ENCODE measurements at places on chromosomes 3 and 15. TPM values are rescaled to one million over a fixed set of nuclear protein-coding genes. Genes with fewer than 3 reads are reported as not detected.

The GOLGA6D gene
- total RNA-seq: not detected

The DNAH12 gene
- total RNA-seq: not detected

The UBA7 gene
- total RNA-seq: 35.7 TPM

The CP gene
- total RNA-seq: 0.51 TPM

The TRAIP gene
- total RNA-seq: 4.5 TPM

The C15orf62 gene
- total RNA-seq: not detected

The KBTBD13 gene
- not detected for total RNA-seq

The TUSC7 gene
- not detected for total RNA-seq

The IL17RE gene
- 5.5 TPM for total RNA-seq

The ATP13A4 gene
- not detected for total RNA-seq

The GOLGA8T gene
- total RNA-seq: not detected

The PATL2 gene
- not detected for total RNA-seq

The STRC gene
- total RNA-seq: under 0.01 TPM

The A4GNT gene
- total RNA-seq: not detected

The FOXP1 gene
- total RNA-seq: 52.5 TPM

The CADM2 gene
- not detected for total RNA-seq

The MEGF11 gene
- not detected for total RNA-seq

The MAP1A gene
- 61.9 TPM for total RNA-seq

GRCh38 chr15:68375191-68375631, 56.8 kb downstream of the ITGA11 start:
- no peak for DNase-seq

DNA sequence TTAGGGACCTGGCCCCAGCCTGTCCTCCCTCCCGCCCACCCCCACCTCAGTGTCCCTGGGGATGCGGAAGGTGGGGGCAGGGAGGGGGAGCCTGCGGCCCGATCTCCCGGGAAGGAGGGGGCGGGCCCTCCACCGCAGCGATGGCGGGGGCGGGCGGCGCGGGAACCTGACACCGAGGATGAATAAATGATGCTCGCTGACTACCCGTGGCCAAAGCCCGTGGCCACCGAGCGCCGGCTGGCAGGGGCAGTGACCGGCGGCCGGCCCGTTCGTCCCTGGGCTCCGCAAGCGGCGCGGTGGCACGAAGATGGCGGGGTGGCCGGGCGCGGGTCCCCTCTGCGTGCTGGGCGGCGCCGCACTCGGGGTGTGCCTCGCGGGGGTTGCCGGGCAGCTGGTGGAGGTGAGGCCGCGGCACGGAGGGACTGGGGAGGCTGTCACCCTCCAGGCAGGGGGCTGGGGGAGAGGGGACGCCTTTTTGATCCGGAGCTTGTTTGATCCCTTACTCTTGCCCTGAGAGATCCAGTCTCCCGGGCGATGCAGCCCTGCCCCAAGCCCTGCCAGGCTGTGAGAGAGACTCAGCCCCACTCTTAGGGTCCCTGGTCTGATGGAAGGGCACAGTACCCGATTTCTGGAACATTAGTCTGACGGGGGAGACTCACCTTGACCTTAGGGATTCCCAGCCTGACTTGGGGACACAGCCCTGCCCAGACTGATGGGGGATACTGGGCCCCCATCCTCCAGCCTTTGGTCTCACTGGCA, at the start of gene TMIE:
TSS of gene TMIE (plus strand) at position 212 of the 759 bp plus-strand sequence. CDS start at position 308, 96 bp downstream.
- peak; percentile 47 for DNase-seq

- DNase-seq: no peak
These were observed 580.6 kb upstream of the ADAMTS9 start for GRCh38 chr3:65268426-65268825.

- no peak for DNase-seq
These were observed 63.1 kb upstream of the TSEN2 start for GRCh38 chr3:12421132-12421531.

- no peak for DNase-seq
These were observed 181.5 kb upstream of the TOPAZ1 start for GRCh38 chr3:44060164-44060563.

- DNase-seq: peak; percentile 83
These were observed 36.8 kb upstream of the SCAANT1 start for GRCh38 chr3:63949005-63949404.

DNA sequence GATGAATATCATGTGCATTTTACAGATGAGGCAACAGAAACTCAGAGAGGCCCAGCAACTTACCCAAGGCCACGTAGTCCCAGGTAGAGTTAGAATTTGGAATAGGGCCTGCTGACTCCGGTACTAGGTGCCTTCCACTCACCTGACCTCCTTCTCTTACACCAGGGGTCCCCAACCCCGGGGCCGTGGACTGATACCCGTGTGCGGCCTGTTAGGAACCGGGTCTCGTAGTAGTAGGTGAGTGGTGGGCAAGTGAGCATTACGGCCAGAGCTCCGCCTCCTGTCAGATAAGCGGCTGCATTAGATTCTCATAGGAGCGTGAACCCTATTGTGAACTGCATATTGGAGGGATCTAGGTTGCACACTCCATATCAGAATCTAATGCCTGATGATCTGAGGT, 64.8 kb downstream of the SMAD3 start:
- no peak for DNase-seq

DNA sequence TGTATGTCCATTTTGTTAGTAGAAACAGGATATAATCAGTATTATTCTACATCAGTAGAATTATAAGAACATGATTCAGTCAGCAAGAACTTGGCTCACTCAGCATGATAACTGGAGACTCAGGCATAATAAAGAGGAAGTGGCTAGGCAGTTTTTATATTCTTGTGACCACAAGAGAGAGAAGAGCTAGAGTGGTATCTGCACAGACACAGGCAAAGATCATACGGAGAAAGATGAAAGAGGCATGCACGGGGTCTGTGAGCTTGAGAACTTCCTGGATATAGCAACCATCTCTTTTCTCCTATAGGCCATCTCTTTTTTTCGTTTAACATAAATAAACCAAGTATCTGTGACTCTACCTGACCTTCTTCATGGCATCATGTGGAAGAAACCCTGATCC, 46.8 kb downstream of the MYO5A start:
- peak; percentile 83 for DNase-seq

- DNase-seq: no peak
These were observed 133.2 kb downstream of the NUP210 start for GRCh38 chr3:13286873-13287272.

GRCh38 chr3:38255627-38256026, 10.0 kb upstream of the SLC22A13 start:
- no peak for DNase-seq

- DNase-seq: no peak
These were observed 227.2 kb upstream of the TBL1XR1 start for GRCh38 chr3:177424521-177424920.

DNA sequence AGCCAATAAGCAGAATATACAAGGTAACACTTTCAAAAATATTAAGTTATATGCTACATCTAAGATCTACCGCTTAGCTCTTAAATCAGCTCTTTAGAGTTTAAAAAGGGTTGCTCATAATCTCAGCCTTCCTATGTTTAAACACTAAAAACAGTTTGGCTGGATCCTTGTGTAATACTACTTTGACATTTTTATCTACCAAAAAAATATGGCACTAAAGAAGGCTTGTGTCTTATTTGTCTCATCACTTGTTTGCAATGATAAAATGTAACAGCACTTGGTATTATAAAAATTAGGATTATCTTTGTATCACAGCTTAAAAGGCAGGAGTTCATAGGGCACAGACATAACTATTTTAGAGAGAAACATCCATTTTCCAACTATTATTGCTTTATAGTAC, 9.8 kb downstream of the ANKRD28 start:
- DNase-seq: no peak

- no peak for DNase-seq
These were observed 47.9 kb downstream of the MFSD1 start for GRCh38 chr3:158849757-158850156.

DNA sequence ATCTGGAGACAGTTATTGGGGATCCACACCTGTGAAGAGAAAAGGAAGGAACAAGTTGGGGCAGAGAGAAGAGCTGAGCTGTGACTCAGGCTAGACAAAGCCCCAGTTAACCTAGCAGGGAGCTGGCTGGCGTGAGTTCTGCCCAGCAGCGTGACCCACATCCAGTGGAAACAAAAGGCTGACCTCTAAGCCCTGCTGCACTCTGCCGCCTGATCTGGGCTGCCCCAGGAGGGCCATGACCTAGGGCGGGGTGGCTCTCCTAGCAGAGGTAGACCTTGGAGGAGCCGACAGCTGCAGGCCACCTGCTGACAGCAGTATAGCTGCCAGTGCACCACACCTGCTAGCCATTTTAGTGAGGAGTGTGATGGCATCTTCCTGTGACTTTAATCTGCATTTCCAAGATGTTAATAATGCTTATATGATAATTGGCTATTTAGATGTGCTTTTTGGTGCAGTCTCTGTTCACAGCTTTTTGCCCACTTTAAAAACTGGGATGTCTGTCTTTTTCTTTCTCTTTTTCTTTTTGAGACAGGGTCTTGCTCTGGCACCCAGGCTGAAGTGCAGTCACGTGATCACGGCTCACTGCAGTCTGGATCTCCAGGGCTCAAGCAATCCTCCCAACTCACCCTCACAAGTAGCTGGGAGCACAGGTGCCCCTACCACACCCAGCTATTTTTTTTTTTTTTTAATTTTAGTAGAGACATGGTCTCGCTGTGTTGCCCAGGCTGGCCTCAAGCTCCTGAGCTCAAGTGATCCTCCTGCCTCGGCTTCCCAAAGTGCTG, 78.1 kb downstream of the LSM3 start:
- DNase-seq: no peak

- peak; percentile 24 for DNase-seq
These were observed 1.0 kb upstream of the DLL4 start for GRCh38 chr15:40927873-40928806.

GRCh38 chr3:128353991-128354687, 112.6 kb downstream of the DNAJB8 start:
- DNase-seq: no peak

GRCh38 chr3:108834551-108834950, 12.0 kb downstream of the TRAT1 start:
- DNase-seq: no peak

GRCh38 chr3:42605546-42606173, 5.2 kb downstream of the NKTR start:
- DNase-seq: peak; percentile 41

- peak; percentile 56 for DNase-seq
These were observed 10.5 kb downstream of the ABI3BP start for GRCh38 chr3:100982710-100983109.

GRCh38 chr15:27097506-27097905, 126.5 kb downstream of the GABRG3 start:
- no peak for DNase-seq

GRCh38 chr3:26967501-26967900, 344.9 kb downstream of the LRRC3B start:
- DNase-seq: no peak

GRCh38 chr15:98927996-98928395, 79.6 kb downstream of the PGPEP1L start:
- no peak for DNase-seq

DNA sequence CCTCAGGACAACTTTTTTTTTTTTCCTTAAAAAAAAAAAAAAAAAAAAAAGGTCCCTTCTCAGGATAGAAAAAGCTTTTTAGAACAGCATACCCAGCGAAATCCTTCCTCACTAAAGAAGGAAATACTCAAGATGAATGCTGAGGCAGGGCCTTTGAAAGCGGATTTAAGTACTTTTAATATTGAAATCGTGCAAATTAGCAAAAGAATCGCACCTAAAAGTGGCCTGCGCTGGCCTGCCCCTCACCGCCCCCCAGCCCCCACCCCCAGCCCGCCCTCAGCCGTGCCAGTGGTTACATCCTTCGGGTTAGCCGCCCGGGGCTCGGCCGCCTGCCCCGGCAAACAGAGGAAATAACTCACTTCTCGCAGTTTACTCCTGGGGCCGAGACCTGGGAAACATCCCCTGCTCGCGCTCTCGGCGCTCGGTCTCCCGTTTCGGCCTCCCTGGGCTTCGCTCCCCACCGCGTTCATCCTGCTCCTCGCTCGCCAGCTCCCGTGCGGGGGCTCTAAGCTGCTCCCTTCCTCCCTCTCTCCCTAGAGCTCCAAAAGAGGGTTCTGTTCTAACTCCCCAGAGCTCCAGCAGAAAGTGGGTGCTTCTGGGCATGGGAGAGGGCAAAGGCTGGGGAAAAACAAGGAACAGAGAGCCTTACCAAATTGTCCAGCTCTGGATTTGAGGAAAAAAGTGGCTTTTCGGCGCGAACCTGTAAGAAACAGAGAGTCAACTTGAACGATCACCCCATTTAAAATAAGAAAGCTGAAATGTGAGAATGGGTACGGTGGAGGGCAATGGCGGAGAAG, 5.2 kb downstream of the MEIS2 start:
- no peak for DNase-seq

GRCh38 chr3:4419386-4419785, 47.7 kb downstream of the SUMF1 start:
- no peak for DNase-seq

DNA sequence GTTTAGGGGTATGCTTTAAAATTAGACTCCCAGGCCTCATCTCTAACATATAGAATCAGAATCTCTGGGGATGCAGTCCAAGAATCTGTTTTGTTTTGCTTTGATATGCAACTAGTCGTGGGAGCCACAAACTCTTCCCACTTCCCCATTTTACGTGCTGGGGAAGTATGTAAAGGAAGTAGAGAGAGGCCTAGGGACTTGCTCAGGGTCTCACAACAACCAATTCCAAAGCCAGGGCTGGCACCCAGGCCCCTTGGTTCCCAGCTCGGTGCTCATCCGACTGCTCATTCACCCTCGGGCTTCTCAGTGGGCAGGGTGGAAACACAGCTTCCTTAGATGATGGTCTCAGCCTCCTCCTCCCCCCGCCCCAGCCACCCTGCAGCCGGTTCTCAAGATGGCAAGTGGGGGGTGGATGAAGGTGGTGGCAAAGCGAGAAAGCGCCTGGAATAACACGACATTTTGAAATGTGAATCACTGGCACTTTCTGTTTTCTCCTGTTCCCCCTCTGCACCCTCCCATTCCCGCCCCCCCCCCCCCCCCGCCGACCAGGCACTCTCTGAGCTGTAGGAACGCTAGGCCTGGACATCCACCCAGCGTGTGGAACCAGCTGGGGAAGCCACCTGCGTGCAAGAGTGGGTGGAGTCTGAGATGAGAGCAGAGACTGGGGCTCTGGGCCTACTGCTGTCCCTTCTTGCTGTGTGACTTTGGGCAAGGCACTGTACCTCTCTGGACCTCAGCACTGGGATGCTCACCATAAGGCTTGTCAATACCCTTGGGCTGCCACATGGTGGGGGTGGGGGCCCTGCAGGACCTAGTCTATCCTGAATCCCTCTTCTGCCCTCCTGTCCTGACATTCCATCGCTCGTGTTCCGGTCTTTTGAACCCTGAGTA, 214.5 kb downstream of the RPLP1 start:
- no peak for DNase-seq

DNA sequence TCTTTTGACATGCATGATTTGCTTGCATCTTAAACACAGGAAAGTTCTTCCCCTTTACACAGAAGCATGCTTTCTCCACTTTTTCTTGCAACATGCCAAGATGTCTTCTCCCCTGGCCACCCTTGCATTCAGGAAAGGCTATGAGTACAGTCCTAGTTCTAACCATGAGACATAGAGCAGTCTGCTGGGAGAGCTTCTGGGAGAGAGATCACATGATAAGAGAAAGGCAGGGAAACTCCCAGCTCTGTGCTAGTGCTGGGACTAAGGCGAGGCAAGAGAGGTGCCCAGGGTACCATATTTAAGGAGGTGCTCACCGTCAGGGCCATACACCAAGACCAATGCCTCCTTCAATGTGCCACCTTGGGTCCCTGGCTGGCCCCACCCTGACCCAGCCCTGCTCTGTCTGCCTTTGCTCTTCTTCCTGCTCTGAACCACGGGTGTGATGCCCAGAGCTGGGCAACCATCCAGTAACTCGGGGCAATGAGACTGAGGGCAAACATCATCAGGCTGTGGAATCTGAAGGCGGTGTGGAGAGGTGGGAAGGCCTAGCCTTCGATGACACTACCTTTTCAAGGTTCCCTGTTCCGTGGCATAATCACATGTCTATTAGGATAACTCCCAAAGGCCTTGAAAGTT, 77.4 kb upstream of the PRR20G start:
- no peak for DNase-seq

All from GM23248 (cell line).